ENCODE measurements at places on chromosomes 12 and 14. TPM values are rescaled to one million over a fixed set of nuclear protein-coding genes. Genes with fewer than 3 reads are reported as not detected.

- H3K36me3 ChIP-seq, result no peaks in the 10 kb centered on the region
- no peak overlapping the region for H3K27ac ChIP-seq
- H3K4me3 ChIP-seq, result no peak overlapping the region
- no peaks in the 10 kb centered on the region for H3K27me3 ChIP-seq
- H3K4me1 ChIP-seq, result no peaks in the 10 kb centered on the region
- DNase-seq, result no peak
These were observed 398.3 kb downstream of the BCAT1 start for GRCh38 chr12:24550609-24551008.

The DYNC1H1 gene
- polyA plus RNA-seq, result 235 TPM

GRCh38 chr14:60862283-60862682 lies 118.6 kb downstream of the TRMT5 start:
- H3K4me3 ChIP-seq, result no peak overlapping the region
- no peak overlapping the region for H3K27ac ChIP-seq
- peak; percentile 42 for DNase-seq
- no peaks in the 10 kb centered on the region for H3K27me3 ChIP-seq
- H3K36me3 ChIP-seq, result no peaks in the 10 kb centered on the region

DNA sequence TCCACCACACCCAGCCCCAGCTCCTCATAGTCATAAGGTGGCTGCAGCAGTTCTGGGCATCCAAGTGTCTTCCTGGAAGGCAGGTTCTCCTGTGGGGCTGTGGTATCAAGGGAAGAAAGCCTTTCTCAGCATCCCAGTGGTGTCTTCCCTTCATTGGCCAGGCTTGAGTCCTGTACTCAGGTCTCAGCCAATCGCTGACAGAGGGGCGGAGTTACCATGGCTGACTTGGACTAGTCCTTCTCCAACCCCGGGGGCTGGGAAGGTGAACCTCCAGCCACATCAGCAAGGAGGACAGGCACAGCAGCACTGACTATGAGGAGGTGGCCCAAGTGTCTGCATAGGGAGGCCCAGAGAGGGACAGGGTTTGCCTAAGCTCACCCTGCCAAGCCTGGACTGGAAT lies 64.0 kb upstream of the SLC24A4 start:
- DNase-seq, result no peak
- H3K4me3 ChIP-seq, result no peak overlapping the region
- H3K36me3 ChIP-seq, result no peaks in the 10 kb centered on the region

GRCh38 chr12:98352218-98352811 lies 163.1 kb upstream of the TMPO start:
- no peak overlapping the region for H3K4me3 ChIP-seq
- no peaks in the 10 kb centered on the region for H3K36me3 ChIP-seq
- peak overlapping the region; percentile 69 for H3K27ac ChIP-seq
- peaks cover 15% of the 10 kb centered on the region for H3K4me1 ChIP-seq
- H3K27me3 ChIP-seq, result no peaks in the 10 kb centered on the region

- H3K27ac ChIP-seq, result no peak overlapping the region
- no peaks in the 10 kb centered on the region for H3K36me3 ChIP-seq
- H3K4me3 ChIP-seq, result no peak overlapping the region
- no peak for DNase-seq
- no peaks in the 10 kb centered on the region for H3K27me3 ChIP-seq
- peaks cover 12% of the 10 kb centered on the region for H3K4me1 ChIP-seq
These were observed 31.2 kb upstream of the FOS start for GRCh38 chr14:75247286-75247922.

DNA sequence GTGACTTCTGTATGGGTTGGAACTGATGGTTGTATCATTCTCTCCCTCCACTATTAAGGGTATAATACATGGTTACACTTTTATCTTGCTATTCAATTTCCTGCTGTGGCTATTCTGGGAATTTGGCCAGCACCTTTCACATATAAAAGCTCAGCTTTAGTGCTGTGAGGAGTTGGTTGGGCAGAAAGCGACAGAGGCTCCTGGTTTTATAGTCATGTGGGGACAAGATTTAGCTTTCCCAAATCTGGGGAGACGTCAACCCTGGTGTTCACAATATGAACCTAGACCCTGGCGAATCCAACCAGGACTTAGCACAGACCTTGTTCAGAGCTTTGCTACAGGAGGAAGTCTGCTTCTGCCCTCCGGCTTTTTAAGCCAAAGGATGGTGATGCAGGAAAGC lies 36.5 kb downstream of the FOS start:
- no peak overlapping the region for H3K27ac ChIP-seq
- no peak overlapping the region for H3K4me3 ChIP-seq
- no peaks in the 10 kb centered on the region for H3K36me3 ChIP-seq
- DNase-seq, result peak; percentile 50
- H3K27me3 ChIP-seq, result peaks cover 7% of the 10 kb centered on the region

DNA sequence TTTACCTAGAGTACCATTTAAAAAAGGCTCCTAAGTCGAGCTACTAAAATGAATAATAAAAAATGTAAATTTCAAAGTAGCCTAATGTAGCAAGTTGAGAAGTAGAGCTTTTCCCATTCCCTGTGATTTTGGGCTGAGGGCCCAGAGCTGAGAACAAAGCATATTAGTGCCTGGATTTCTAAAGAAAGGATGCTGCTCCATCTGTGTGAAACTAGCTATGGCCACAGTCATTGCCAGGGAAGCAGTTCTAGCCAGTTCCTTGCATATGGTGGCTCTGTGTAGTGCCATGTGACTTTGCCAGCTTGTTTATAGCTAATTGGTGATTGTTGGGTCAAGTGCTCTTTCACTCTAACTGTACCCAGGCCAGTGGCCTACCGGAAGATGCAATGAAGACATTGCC lies 20.4 kb upstream of the FBXO33 start:
- DNase-seq, result no peak
- no peaks in the 10 kb centered on the region for H3K36me3 ChIP-seq
- no peaks in the 10 kb centered on the region for H3K4me1 ChIP-seq

DNA sequence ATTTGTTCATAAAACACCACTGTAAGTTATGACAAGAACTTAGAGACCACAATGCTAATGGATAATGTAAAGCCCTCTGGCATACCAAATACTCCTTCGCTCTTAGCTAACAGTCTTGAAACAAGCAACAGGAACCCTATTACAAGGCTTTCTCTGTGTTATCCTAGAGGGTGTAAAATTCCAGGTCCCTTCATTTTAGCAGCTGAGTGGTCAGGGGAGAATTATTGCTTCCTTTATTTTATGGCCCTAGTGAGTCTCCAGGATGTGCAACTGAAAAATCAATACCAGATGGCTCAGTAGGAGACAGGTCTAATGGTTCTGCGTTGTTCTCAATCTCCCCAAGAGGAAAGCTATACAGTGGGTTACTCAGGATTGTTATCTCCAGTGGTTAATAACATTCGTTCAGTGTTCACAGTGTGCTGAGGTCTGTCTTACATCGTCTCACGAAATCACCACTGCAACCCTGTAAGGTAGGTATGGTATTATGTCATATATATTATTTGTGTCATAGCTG lies 172.7 kb upstream of the CNOT2 start:
- no peak for DNase-seq
- no peak overlapping the region for H3K27ac ChIP-seq
- no peaks in the 10 kb centered on the region for H3K27me3 ChIP-seq
- H3K4me1 ChIP-seq, result no peaks in the 10 kb centered on the region
- H3K36me3 ChIP-seq, result no peaks in the 10 kb centered on the region

- H3K36me3 ChIP-seq, result no peaks in the 10 kb centered on the region
- H3K4me3 ChIP-seq, result no peak overlapping the region
- DNase-seq, result no peak
- no peaks in the 10 kb centered on the region for H3K27me3 ChIP-seq
- H3K4me1 ChIP-seq, result no peaks in the 10 kb centered on the region
These were observed 91.9 kb downstream of the CRACR2A start for GRCh38 chr12:3661028-3661427.

DNA sequence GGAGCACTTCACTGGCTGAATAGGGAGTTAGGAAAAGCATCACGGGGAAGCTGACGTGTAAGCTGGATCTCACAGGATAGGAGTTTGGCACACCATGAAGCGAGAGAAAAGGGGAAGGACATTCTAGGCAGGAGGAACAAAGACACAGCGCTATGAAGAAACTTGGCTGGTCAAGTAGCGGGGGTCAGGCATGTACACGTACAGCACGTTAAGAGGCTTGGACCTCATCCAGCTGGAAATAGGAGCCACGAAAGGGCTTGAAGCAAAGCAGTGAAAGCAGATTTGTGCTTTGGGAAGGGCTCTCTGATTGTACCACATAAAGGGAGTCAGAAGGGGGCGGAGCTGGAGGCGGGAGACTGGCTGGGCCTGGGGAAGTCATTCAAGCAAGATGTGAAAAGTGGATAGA lies 19.6 kb upstream of the GALNT8 start:
- H3K4me1 ChIP-seq, result no peaks in the 10 kb centered on the region
- H3K27me3 ChIP-seq, result no peaks in the 10 kb centered on the region
- no peak for DNase-seq
- no peak overlapping the region for H3K4me3 ChIP-seq
- no peak overlapping the region for H3K27ac ChIP-seq

- H3K36me3 ChIP-seq, result no peaks in the 10 kb centered on the region
- DNase-seq, result no peak
- H3K4me1 ChIP-seq, result no peaks in the 10 kb centered on the region
These were observed 12.2 kb downstream of the RERG start for GRCh38 chr12:15208871-15209656.

The ZFYVE26 gene
- polyA plus RNA-seq, result 15.3 TPM

The ARMH4 gene
- polyA plus RNA-seq, result 1.1 TPM

The FOXG1 gene
- not detected for polyA plus RNA-seq

- no peaks in the 10 kb centered on the region for H3K4me1 ChIP-seq
- H3K36me3 ChIP-seq, result no peaks in the 10 kb centered on the region
- no peak overlapping the region for H3K27ac ChIP-seq
- H3K4me3 ChIP-seq, result no peak overlapping the region
These were observed 27.8 kb downstream of the KCNA5 start for GRCh38 chr12:5071496-5071895.

The DDN gene
- 0.07 TPM for polyA plus RNA-seq

The RDH16 gene
- polyA plus RNA-seq, result 0.13 TPM

The DBX2 gene
- not detected for polyA plus RNA-seq

DNA sequence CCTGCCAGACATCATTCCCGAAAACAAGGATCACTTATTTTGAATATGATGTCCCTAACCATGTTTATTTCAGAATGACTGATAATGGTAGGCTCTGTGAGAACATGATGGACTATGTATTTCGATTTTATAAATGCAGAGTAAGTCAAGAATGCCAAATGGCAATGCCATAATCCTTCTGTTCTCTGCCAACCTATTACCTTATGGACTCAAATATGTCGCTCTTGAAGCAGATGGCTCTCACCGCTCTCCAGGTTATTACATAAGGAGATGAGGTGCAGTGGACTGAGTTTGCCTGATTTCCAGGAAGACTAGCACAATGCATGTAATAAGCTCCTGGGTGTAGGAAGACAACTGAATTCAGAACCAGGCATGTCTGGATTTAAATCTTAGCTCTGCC lies 227.2 kb downstream of the BTG1 start:
- no peaks in the 10 kb centered on the region for H3K27me3 ChIP-seq
- no peak overlapping the region for H3K4me3 ChIP-seq
- DNase-seq, result no peak
- H3K36me3 ChIP-seq, result no peaks in the 10 kb centered on the region

DNA sequence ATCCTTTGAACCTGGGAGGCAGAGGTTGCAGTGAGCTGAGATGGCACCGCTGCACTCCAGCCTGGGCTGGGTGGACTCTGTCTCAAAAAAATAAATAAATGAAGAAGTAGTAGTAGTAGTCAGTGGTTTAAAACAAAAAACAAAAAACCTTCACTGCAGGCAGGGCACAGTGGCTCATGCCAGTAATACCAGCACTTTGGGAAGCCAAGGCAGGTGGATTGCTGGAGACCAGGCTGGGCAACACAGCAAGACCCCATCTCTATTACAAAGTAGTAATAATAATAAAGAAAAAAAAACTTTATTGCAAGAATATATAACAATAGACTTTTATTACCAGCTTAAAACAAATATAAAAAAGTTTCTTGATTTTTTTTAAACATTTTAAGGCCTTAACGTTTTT lies 13.8 kb upstream of the NEK9 start:
- no peak overlapping the region for H3K27ac ChIP-seq
- no peaks in the 10 kb centered on the region for H3K27me3 ChIP-seq
- H3K4me1 ChIP-seq, result no peaks in the 10 kb centered on the region
- DNase-seq, result no peak

DNA sequence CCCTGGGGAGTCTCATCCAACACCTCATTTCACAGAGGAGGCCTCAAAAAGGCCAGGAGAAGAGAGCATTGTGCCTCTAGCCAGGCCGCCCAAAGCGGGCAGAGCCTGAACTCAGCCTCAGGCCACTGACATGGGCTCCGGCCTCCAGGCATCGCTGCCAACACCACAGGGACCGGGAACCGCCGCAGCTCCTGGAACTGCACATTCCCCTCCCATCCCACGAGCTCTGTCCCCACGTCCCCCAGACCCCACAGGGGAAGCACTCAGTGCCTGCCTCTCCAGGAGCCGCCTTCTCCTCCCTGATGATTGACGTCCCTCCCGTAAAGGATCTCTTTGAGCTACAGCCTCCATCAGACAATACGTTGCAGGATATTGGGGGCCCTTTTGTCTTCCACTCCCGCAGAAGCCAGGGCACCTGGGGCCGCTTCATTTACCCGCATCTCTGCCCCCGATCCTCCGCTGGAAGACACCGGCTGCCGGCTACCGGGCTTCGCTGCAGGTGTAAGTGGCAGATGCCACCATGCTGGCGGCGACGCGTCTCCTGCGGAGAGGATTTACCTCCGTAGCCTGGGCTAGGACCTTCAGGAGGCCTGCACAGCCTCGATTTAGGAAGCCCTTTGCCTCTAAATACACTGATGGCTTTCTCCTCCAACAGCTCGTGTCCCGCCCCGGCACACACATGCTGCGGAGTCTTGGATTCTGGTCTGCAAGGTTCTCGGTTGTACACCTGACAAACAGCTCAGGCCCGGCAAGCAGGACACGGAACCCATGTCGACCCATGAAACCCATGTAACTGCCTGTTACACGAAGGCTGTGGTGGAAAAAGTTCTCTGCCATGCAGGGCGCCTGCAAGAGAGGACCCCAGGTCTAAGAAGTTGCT lies 104.8 kb downstream of the RIMBP2 start:
- no peaks in the 10 kb centered on the region for H3K27me3 ChIP-seq
- DNase-seq, result no peak
- H3K4me1 ChIP-seq, result no peaks in the 10 kb centered on the region
- no peak overlapping the region for H3K27ac ChIP-seq
- H3K4me3 ChIP-seq, result no peak overlapping the region

DNA sequence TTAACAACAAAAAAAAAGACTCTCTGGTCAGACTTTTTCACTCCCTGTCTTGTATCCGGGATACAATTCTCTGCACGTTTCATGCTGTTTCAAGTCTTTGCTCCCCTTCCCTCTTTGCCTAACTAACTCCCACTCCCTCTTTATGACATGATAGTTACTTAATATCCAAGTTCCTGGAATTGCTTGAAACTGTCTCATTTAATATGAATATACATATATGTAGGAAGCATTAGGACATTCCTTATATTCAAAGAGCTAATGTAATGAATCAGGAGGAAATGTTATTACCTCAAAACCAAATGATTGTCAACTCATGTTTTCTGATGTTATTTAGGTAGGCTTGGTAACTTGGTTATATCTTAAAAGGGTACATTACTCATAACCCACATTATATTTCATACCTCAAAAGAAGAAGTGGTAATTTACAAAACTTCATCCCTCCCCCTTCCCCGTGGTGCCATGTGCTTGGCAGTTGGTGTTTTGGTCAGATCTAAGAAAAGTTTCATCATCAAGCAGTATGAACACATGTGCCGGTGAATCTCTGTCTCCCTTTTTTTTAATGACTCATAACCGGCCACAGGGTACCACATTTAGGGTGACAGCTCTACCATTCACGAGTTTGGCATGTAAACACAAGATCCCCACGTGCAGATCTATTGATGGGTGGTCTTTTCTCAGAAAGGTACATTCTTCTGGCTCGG lies 56.5 kb downstream of the HCAR2 start:
- H3K27me3 ChIP-seq, result no peaks in the 10 kb centered on the region
- H3K27ac ChIP-seq, result no peak overlapping the region
- no peak for DNase-seq
